ENCODE measurements at places on chromosomes 7 and 10.
A peak's percentile ranks its signal among the peaks of the same experiment; 100 is the strongest.

- no peak for DNase-seq
These were observed 80.4 kb upstream of the GPR26 start for GRCh38 chr10:123585477-123586445.

DNA sequence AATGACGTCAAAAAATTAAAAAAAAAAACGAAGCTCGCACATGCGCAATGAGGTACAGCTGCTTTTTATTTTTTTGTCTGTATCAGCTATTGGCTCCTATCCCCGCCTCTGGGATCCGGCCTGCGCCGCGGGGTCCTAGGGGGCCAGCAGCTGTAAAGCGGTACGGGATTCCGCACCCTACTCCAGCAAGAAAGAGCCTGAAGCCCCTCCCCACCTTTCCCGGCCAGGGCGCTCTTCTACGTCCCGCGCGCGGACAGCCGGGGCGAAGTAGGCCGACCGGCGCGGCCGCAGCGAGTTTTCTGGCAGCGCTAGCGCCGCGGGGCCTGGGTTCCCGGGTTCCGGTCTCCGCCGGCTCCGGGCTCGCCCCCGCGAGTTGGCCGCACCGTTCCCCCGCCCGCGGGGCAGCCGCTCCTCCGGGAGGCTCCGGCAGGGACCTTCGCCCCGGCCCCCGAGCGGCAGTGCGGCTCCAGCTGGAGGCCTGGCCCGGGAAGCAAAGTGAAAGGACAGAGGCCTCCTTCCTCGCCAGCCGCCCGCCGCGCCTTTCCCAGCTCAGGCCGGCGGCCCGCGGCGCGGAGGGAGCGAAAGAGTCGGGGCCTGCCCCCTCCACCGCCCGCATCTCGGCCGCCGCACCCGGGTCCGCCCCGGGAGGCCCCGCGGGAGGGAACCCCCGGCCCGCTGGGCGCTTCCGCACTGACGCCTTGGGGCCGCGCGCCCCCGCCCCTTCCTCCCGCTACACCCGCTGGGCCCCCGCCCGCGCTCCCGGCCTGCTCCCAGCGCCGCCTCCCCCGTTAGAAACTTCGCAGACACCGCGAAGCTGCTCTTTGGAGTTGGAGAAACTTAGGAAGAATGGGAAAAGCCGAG, 4.7 kb upstream of the SPAG6 start:
- DNase-seq: peak; percentile 64

DNA sequence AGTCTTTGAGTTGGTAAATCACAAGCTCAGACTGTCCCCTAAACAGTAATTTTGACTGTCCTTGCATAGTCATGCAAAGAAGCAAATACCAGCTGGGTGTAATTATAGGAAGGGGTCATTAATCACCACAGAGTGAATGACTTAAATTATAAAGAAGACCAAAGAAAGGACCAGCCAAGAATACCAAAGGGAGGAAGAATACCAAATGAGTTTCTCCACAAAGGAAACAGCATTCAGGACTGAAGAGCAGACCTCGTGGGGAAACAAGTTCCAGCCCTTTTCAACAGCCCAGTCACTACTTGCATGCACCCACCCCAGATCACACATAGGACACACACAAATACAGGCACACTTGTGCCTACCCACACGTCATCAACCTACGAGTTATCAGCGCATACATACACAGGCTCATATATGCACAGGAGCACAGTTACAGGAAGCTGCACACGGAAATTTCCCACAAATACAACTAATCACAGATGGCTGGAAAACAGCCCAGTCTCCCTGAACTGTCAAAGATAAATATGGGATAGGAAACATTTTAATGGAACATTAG, 77.6 kb downstream of the DENND2A start:
- DNase-seq: no peak

GRCh38 chr7:116071629-116072028, 41.1 kb upstream of the TFEC start:
- no peak for DNase-seq

- DNase-seq: no peak
These were observed 19.9 kb downstream of the WDR86 start for GRCh38 chr7:151389768-151390597.
